Hematopoietic multipotent progenitor cell (in vitro differentiated cells): ENCODE measurements at places on chromosomes 4 and X.

GRCh38 chrX:53039236-53039635 is 9.4 kb upstream of the GPR173 start:
- DNase-seq = no peak

DNA sequence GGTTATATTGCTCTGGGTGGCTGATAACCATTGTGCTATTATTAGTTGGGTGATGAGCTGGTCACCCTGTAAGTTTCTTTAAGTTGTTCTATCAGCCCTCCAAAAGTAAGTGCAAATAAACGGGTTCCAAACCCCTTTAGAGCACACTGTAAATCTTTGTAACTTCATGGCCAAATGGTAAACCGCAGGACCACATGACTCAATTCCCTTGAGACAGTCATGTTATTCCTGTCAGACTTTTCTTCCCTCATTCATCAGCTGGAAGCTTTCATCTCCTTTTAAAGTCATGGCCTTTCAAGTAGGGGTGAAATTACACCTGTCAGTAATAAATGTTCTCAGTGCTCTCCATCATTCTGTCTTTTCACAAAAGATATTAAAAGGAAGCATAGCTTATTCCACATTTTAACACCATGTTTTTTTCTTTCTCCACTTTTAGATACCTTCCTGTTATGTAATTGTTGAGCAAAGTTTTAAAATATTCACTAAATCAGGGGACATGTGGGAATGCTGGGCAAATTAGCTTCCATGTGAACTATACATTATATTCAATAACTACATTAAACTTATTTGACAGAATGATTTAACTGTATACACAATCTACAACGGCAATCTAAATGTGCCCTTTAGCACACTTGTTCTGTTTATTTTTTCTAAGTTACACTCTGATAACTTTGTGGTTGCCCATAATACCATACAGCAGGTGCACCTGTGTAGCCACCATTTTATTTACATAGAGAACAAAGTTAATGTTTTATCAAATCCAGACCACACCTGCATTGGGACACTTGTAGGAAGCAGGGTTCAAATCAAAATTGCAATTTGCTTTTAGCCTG is 275.5 kb downstream of the CFAP299 start:
- DNase-seq = peak; percentile 8

DNA sequence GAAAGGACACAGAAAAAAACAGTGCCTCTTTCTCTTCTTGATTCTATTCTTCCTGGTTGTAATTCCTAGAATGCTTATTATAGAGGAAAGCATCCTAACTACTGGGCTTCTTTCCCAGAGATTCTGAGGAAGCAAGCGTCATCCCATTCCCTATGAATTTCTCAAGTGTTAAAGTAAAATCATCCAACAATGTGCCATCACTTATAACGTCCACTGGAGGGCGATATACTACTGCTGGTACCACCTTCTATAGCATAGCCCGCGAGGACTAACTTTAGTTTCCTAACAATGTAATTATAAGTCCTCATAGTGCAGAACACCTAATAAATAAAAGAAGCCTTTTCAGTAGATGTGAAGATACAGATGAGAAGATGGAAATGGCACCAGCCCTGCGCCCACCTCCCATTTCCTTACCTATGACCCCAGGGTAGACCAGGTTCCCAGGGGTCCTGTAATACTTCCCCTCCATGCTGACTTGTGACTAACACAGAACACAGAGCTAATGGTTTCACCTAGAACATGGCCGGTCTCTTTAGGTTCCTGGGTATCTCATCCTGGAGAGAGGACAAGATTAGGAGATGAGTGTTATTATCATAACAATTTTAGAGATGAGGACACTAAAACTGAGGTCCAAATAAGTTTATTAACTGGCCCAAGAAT is 4.2 kb downstream of the CENPVL3 start:
- peak; percentile 44 for DNase-seq

GRCh38 chrX:110755611-110756010 is 40.0 kb downstream of the CHRDL1 start:
- DNase-seq = no peak

DNA sequence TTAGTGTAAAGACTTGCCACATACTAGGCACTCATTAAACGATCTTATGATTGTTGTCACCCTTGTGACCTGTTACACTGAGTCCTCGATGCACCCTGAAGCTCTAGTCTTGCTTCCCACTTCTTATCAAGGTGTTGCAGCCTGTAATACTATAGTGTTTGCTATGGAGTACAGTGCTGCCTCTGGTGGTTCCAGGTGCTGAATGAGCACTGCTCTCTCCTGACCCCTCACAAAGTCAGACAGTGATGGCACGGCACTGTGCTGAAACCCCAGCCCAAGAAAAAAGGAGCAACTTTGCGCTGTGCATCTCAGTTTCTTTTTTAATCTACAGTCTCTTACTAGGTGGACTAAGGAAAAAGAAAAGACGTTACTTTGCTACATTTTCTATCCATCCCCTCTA is 106.3 kb downstream of the GC start:
- DNase-seq = no peak

- DNase-seq = no peak
Measured at GRCh38 chr4:44727471-44727870, 1.1 kb upstream of the GNPDA2 start.

GRCh38 chr4:7218686-7219085 is 26.3 kb downstream of the SORCS2 start:
- DNase-seq = no peak

GRCh38 chr4:156998500-156999174 is 27.0 kb upstream of the PDGFC start:
- DNase-seq = no peak

DNA sequence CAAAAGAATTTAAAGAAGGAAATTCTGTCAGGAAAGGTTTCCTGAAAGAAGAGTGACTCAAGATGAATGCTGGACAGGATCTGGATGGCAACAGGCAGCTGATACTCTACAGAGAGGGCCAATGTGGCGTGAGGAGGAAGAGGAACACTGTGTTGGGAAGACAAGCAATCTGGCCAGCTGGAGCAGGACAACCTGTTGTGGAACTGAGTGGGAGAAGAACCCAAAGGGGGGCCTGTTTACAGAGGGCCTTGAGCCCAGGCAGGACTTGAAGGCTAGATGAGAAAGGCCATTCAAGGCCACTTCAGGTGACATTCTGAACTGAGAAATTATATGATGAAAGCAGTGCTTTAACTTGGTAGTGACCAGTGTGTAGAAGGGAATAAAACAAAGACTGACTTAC is 8.5 kb downstream of the OTUD4 start:
- no peak for DNase-seq

GRCh38 chrX:54994668-54995351 is 822 bp upstream of the PFKFB1 start:
- DNase-seq = no peak

DNA sequence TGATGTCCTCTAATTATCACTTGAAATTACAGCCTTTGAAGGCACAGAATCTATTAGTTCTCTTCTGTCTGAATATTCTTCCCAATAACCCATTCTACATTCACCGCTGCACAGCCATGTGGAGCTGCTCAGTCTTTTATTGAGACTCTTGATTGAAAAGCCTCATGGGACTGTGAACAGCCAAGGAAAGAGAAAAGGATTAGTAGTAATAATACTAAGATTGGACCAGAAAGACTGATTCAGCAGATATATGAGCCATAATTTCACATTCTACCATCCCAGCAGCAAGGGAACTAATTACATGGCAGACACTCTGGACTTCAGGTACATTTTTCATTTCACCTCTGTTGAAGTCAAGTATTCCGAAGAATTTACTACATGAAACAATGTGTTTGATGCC is 2471.7 kb downstream of the ARAP2 start:
- no peak for DNase-seq

GRCh38 chrX:136209016-136209738 is 42.0 kb downstream of the MAP7D3 start:
- no peak for DNase-seq

- DNase-seq = no peak
Measured at GRCh38 chr4:90290345-90290744, 163.2 kb downstream of the CCSER1 start.

GRCh38 chr4:83783215-83783614 is 247.3 kb downstream of the GPAT3 start:
- DNase-seq = no peak

DNA sequence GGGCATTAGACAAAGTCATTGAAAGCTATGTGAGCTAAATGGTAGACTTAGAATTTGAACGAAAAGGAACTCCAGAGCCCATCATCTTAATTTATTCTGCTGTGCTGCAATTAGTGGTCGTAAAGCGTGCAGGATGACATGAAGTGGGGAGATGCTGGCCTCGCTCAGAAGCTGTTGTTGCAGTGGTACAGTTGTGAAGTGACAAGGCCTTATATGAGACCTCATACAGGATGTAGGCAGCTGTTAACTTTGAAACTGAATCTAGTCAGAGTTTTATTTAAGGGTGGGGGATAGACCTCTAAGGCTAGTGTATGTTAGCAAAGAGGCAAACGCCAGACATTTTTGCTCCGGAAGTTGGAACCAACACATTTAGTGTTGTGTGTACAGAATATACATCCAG is 13.4 kb downstream of the KLF3 start:
- DNase-seq = no peak
